ENCODE measurements at places on chromosomes 7 and 10. TPM values are rescaled to one million over a fixed set of nuclear protein-coding genes. Genes with fewer than 3 reads are reported as not detected.

Gene HOXA2
- total RNA-seq = 0.15 TPM

Gene CPED1
- total RNA-seq = 44.8 TPM

Gene PVRIG
- total RNA-seq = not detected

- no peaks in the 10 kb centered on the region for H3K27me3 ChIP-seq
- no peaks in the 10 kb centered on the region for H3K36me3 ChIP-seq
- H3K4me3 ChIP-seq = no peak overlapping the region
- DNase-seq = no peak
- H3K27ac ChIP-seq = no peak overlapping the region
Observed at GRCh38 chr10:725302-725701, 35.8 kb upstream of the DIP2C start.
